Mammary epithelial cell (primary cell): ENCODE measurements at places on chromosomes 4 and X. TPM values are rescaled to one million over a fixed set of nuclear protein-coding genes. Genes with fewer than 3 reads are reported as not detected.

PLAC8 gene
- 0.40 and 0.48 TPM in 2 replicates for total RNA-seq

SCML2 gene
- total RNA-seq: 0.78 and 0.99 TPM in 2 replicates

FBXL5 gene
- total RNA-seq: 72.1 and 83.5 TPM in 2 replicates

MAGEA2B gene
- not detected for total RNA-seq

TXK gene
- total RNA-seq: 0.17 TPM

ESX1 gene
- total RNA-seq: under 0.01 TPM

CYBB gene
- not detected in 2 replicates for total RNA-seq

RADX gene
- total RNA-seq: 3.4 and 3.9 TPM in 2 replicates

SLC16A2 gene
- 40.5 and 45.4 TPM in 2 replicates for total RNA-seq

NLGN3 gene
- 0.21 and 0.27 TPM in 2 replicates for total RNA-seq

DMRTC1 gene
- total RNA-seq: not detected in 2 replicates

SH3TC1 gene
- 70.8 TPM for total RNA-seq

FAM47E gene
- total RNA-seq: 1.5 TPM

PLS3 gene
- 393 TPM for total RNA-seq

CAPN6 gene
- 0.69 and 0.78 TPM in 2 replicates for total RNA-seq

DNA sequence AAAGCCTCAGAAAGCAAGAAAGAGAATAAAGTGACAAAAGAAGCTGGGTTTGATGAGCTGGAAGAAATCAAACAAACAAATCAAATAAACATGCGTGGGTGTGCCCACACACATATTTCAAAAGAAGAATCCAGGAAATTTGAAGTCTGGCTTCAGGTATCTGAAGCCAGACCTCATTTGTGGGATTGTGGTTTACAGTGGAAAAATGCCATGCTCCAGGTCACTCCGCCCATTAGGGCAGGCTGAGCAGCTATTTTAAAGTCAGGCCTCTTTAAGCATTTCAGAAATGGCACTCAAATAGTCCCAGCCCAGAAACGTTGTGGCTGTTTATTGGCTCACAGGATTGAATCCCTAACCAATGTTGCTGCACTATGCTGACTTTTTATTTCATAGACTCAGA lies 226.1 kb upstream of the F9 start:
- peak; percentile 1 for DNase-seq

DNA sequence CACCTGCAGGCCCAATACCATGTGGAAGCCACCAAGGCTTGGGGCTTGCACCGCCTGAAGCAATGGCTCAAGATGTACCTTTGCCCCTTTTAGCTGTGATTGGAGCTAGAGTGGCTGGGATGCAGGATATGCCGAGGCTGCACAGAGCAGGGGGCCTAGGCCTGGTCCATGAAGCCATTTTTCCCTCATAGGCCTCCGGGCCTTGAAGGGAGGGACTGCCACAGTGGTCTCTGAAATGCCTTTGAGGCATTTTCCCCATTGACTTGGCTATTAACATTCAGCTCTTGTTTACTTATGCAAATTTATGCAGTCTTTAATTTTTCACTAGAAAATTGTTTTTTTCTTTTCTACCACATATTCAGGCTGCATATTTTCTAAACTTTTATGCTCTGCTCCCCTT lies 203.2 kb upstream of the HHIP start:
- no peak for DNase-seq

- DNase-seq: no peak
These were observed 225.4 kb downstream of the ARHGAP24 start for GRCh38 chr4:85700362-85700761.

- no peak for DNase-seq
These were observed 111.6 kb upstream of the ENPP6 start for GRCh38 chr4:184329235-184329634.

GRCh38 chrX:50988649-50989048 lies 78.1 kb downstream of the BMP15 start:
- DNase-seq: peak; percentile 28

DNA sequence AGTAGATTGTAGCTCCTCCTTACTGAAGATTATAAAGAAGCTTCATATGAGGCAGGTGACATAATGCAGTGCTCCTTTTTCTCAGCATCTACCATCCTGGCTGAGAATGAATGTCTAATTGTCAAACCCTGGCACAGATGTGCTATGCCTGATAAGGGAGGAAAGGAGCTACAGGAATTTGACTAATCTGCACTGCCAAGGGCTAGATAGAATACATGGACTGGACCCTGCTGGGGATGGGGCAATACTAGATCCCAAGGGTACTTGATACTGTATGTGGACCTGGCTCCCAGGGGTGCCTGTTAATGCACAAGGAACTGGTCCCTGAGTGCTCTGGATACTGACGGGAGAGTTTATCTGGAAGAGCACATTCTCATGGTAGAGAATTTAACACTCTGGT lies 362.2 kb upstream of the EMCN start:
- no peak for DNase-seq

GRCh38 chr4:56728512-56728911 lies 47.4 kb upstream of the HOPX start:
- DNase-seq: peak; percentile 58

GRCh38 chrX:47296766-47297365 lies 64.1 kb downstream of the USP11 start:
- no peak for DNase-seq

DNA sequence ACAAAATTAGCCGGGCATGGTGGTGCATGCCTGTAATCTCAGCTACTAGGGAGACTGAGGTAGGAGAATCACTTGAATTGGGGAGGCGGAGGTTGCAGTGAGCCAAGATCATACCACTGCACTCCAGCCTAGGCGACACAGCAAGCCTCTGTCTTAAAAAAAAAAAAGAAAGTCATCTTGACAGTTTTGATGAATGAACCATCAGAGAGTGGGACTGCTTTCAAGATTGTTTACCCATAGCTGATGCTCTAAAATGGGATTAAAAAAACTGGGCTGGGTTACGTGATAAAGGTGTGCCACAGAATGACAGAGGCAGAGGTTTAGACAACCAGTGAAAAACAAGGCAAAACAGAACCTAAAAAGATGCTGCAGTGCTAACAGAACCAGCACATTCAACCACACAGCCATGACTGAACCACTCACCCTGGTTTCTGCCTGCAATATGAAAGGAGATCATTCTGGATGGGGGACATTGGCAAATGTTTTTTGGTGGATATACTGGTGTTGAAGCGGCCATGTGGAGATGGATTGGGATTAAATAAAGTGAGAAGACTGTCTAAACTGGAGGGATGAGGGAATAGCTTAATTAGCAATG lies 22.2 kb downstream of the GPAT3 start:
- DNase-seq: no peak

DNA sequence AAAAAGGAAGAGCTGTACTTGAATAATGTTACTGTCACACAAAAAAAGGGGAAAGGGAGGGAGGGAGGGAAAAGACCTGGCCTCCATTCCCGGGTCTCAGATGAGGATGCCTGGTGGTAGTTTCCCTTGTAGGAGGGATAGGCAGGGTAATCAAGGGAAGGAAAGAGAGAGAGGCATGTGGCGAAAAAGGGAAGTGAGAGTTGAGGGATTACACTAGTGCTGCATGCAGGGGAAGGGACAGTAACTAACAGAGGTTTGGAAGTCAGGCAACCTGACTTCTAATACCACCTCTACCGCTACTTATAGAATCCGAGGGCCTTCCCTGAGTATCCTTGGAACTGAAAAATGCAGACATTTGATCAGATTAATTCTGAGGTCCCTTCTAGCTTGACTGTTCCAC lies 821.7 kb upstream of the FTHL17 start:
- DNase-seq: no peak

GRCh38 chrX:20427173-20427770 lies 160.6 kb upstream of the RPS6KA3 start:
- no peak for DNase-seq

DNA sequence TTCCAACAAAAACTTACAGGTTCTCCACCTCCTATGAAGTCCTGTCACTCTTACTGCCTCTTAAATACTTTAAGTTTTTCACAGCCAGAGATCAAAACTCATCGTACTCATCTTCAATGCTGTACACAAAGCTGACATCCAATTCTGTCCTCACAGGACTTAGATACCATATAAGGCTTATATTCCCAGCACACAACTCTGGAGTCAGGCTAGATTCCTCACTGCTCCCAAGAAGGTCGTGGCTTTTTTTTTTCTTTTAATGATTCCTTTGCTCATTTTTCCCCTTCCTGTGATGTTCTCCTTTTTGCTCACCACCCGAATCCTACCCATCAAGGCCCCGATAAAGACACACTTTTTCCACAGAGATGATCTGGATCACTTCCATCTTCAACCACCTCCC lies 914 bp downstream of the TRAPPC2 start:
- no peak for DNase-seq

DNA sequence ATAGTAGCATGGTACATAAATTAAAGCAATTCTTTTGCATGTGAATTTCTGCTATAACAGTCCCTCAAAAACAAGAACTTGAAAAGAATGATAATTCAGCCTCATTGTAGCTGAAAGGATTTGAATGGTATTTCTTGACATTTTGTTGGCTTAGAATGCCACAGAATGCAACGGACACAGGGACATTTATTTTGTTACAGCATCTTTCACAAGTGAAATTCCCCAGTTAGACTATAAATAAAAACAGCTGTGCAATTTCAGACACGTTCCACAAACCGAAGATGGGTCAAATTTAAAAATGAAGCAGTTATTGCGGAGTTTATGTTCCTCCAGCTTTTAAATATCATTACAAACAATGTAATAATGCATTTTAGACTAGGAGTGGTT lies 82.8 kb upstream of the AMELX start:
- DNase-seq: no peak

DNA sequence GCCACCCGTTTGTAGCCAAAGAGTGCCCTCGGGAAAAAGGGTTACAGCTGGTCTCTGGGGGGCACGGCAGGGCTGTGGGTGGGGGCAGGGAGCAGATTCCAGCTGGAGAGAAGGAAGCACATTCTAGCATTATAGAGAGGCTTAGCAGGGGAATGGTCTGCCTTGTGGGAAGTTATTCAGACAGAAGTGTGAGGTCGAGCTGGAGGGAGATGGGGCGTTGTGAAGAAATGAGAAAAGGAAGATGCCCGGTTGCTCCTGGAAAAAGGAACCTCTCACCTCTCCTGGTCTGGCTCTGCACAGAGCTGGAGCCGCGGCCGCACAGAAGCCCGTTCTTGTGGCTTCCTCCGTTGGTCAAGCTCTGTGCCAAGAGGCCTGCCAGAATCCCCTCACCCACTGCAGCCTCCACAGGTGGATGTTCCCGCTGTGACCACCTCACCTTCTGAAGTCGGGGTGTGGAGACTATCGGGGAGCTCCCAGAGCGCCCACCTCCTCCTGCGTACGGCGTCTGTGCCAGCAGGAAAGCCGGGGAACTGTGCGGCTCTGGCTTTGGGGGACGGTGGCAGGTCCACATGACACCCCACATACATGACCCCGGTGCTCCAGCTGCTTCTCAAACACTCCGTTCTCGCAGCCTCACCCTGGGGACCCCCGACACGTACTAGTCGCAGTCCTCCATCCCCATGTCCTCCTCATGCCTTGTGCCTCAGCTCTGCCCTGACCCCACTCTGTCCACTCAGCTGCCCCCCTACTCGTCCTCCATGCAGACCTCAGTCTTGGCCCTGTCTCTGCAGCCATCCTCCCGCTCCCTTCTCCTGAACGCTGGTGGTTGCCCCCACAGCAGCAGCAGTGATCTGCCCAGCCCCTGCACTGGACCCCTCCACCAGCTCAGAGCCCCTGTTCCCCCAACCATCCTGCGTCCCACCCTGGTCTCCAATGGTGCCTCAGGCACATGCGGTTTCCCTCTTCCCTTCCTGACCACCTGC lies 52.2 kb upstream of the HGFAC start:
- no peak for DNase-seq

- peak; percentile 25 for DNase-seq
These were observed 189.1 kb upstream of the C1QTNF7 start for GRCh38 chr4:15238720-15239119.

DNA sequence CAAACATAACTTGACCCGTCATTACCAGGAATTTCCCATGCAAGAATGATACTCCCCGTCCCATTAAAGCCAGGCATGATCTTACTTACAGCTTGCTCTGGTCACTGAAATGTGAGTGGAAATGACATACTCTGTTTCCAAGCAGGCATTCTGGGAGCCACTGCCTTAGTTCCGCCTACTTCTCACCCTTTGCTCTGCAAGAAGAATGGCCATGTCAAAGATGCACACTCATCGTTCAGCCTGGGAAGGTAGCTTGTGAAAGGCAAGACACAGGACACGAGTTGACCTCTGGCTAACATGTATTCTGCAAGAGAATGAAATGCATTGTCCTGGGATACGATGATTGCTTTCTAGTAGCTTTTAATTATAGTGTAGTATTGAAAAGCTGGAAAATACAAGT lies 1144.4 kb downstream of the NLGN4X start:
- no peak for DNase-seq

- no peak for DNase-seq
These were observed 165.0 kb downstream of the RAPGEF2 start for GRCh38 chr4:159267869-159268285.

GRCh38 chrX:16606142-16606720 lies 43.7 kb upstream of the S100G start:
- DNase-seq: no peak

- no peak for DNase-seq
These were observed 163.0 kb downstream of the PCDH7 start for GRCh38 chr4:30882995-30883675.

DNA sequence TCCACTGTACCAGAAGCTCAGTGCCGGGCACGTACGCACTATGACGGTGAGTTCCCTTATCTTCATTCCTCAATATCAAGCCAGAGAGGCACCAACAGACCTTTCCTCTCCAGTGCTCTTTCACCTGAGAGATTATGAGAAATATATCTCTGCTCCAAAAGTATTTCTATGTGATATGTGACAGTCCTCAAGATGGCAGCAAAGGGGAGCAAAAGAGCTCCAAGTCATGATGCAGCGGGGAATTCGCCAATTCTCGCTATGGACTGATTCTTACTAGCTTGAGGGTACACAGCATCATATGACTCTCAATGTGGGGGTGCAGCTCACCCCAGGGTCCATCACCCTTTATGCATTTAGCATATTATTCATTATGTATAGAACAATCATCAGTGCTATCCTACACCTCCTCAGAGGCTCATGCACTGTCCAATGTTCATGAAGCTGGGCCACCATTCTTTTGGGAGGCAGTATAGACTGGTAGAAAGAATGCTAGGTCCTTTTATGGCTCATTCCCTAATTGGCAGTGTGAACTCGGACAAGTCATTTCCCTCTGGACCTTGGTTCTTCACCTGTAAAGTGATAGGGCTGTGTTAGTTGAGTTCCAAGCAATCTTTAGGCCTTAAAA lies 12.8 kb upstream of the IQSEC2 start:
- no peak for DNase-seq

GRCh38 chrX:48945517-48946348 lies 11.7 kb downstream of the OTUD5 start:
- peak; percentile 27 for DNase-seq

GRCh38 chrX:7201496-7201895 lies 53.5 kb upstream of the PUDP start:
- no peak for DNase-seq

DNA sequence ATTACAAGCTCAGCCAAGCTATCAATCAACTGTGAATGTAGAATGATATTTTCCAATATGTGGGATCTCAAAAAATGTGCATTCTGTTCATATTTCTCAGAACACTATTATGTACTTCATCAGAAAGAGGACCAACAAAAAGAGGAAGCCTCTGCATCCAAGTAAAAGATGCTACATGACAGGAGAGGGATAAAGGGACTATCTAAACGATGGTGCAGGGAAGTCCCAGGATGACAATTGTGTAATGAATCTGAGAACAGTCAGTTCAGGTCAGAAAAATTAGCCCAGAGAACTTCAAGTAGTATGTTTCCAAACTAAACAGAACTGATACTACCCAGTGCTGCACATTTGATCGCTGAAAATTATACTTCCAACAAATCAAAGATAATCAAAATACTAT lies 127.0 kb downstream of the ZNF330 start:
- DNase-seq: no peak
